ENCODE measurements at places on chromosomes 11 and 22. TPM values are rescaled to one million over a fixed set of nuclear protein-coding genes. Genes with fewer than 3 reads are reported as not detected.

TMEM151A gene
- not detected for polyA plus RNA-seq

GAS2L1 gene
- not detected for polyA plus RNA-seq

C22orf42 gene
- polyA plus RNA-seq: not detected

RFPL3 gene
- polyA plus RNA-seq: not detected

SLC39A13 gene
- polyA plus RNA-seq: 8.1 TPM

- DNase-seq: no peak
Measured at GRCh38 chr11:10294290-10294953, 403 bp upstream of the SBF2 start.

DNA sequence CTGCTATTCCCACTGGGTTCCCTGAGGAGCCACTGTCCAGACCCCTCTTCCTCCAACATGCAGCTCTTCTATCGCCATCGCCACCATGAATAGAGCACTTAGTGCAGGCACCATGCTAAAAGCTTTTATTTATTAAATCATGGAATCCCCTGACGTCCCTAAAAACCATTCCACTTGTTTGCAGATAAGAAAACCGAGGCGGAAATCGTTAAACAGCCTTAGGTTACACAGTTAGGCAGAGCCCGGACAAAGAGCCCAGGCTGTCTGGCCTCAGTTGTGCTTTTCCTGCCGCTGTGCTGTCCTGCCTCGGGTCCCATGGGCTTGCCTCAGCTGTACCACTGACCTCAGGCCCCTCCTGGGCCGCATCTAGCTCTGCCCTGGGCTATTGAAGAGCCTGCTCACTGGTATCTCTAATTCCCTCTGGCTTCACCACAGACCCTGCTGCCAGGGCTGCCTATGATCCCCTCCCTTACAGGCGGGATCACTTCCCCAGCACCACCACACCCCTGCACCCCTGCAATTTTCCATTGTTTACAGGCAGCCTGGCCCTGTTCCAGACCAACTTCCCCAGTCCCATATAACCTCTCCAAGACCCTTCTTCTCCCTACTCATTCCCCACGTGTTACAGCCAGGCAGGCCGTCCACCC, 13.0 kb upstream of the TUB start:
- DNase-seq: no peak
